ENCODE measurements at places on chromosomes 6 and 20.

- DNase-seq, result no peak
These were observed 541.5 kb downstream of the CD83 start for GRCh38 chr6:14658886-14659561.

DNA sequence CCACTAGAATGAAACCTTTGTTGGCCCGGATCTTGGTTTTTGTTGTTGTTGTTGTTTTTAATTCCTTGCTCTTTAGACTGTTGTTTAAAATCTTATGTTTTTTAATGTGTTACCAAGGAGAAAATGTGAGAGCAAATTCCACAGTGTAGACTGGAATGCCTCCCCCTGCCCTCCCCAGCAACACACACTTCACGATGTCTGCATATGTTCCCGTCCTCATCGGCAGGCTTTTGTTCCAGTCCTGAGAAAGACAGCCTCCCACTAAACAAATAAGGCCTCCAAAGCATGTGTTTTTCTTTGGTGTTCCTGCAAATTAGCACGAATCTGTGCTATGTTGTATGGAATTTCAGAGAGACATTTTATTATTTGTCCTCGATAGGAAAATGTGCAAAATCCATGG, 263.3 kb upstream of the QKI start:
- no peak for DNase-seq

GRCh38 chr20:25606094-25606695, 17.6 kb downstream of the NANP start:
- DNase-seq, result no peak

- DNase-seq, result no peak
These were observed 2.1 kb upstream of the TFB1M start for GRCh38 chr6:155316419-155316818.

- no peak for DNase-seq
These were observed 30.8 kb downstream of the FBXO5 start for GRCh38 chr6:152952045-152952444.

GRCh38 chr6:131645846-131646245, 8.7 kb downstream of the ENPP3 start:
- no peak for DNase-seq

GRCh38 chr20:61185841-61186601, 66.0 kb upstream of the CDH4 start:
- no peak for DNase-seq

GRCh38 chr6:106145741-106146227, 59.6 kb downstream of the PRDM1 start:
- no peak for DNase-seq

- DNase-seq, result no peak
These were observed 114.5 kb upstream of the SOX4 start for GRCh38 chr6:21478883-21479539.

DNA sequence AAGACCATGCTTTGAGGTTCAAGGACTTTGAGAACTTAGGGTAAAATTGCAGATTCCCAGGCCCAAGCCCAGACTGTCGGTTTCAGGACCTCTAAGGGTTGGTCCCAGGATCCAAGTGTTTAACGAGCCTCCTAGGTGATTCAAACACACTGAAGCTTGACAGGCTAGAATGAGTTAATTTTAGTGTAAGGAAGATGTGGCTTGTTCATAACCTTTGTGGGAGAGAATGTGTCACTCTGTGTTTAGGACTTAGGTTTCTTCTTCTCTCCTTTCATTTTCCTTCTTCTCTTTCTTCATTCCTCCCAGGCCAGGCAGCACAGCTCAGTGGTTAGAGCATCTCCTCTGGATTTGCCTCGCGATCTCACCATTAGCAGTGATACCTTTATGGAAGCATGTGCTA, 104.8 kb upstream of the KCNG1 start:
- no peak for DNase-seq

- DNase-seq, result no peak
These were observed 105.1 kb downstream of the EDN3 start for GRCh38 chr20:59405226-59406200.

DNA sequence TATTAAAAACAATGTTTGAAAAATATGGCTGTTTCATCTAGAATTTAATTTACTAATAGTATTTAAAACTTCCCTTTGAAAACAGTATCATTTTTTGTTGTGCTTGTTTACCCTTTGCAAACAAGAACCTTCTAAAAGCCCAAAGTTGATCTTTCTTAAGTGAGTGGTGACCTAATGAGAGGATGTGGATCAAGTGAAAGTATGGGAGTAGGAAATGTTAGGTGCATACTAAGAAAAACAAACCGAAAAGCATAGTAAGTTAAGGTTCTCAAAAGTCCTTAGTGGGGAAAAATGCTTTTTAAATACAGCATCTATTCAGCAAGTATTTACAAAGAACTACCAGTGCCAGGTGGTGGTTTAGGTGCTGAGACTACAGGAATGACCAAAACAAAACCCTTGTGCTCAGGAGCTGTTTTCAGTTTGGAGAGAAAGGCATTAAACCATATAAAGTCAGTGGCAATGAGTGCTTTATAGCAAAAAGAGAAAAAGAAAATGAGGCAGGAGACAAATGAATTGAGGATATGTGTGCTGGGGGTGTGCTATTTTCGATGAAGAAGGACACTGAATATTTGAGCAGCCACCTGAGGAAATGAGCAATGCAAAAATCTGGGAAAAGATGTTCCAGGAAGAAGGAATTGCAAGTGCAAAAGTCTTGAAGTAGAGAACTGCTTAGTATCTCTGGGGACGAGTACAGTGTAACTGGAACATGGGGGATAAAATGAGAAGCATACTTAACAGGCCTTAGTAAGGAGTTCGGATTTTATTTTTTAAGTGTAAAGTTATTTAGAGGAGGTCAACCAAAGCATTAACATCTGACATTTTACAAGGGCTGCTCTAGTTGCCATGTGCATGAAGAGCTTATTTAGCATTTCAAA, 24.0 kb downstream of the RNF146 start:
- no peak for DNase-seq

DNA sequence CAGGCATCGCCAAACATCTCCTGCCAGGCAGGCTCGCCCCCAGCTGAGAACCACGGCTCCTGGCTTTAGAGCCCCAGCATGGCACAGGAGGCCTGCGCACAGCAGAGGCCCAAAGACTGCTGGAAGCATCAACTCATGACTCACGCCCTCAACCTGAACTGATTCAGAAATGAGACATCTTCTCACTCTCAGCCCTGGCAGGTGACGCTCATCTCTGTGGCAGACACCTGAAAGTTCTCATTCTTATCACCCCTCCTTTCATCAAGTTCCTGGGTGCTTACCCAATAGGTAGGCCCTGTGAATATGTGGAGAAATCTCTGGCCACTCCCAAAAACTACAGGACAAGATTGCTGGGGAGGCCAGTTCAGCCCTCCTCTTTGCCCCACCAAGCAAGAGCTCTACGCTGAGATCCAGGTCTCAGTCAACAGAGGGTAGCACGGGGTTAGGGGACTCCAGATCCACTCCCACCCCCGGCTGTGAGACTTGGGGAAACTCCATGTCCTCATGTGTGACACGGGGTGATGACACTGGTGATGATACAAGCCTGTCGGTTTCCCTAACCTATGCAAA, 11.3 kb downstream of the NFATC2 start:
- no peak for DNase-seq

DNA sequence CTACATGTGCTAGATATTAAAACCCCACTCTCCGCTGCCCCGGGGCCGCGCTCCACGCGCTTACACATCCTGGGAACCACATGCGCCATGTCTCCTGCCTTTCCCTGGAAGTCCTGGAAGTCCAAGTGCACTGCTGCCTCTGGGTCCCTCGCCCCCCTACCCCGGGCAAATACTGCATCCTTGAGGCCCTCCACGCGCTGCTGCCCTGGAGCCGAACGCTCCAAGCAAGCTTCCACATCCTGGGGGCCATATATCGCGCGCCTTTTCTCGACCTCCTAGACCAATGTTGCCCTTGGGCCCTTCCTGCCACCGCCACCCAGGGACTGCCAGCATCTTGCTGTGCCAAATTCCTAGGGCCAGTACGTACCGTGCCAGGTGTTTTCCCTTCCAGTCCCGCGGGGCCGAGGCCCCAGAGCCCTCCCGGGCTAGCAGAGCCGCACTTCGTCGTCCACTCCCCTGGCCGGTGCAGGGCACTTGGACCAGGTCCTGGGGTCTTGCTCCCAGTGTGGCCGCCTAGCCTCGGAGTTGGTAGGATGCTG, 779 bp upstream of the KCNG1 start:
- no peak for DNase-seq

- DNase-seq, result no peak
These were observed 7.2 kb downstream of the TGM2 start for GRCh38 chr20:38157635-38158495.

GRCh38 chr6:15429141-15430110, 183.6 kb downstream of the JARID2 start:
- DNase-seq, result no peak

DNA sequence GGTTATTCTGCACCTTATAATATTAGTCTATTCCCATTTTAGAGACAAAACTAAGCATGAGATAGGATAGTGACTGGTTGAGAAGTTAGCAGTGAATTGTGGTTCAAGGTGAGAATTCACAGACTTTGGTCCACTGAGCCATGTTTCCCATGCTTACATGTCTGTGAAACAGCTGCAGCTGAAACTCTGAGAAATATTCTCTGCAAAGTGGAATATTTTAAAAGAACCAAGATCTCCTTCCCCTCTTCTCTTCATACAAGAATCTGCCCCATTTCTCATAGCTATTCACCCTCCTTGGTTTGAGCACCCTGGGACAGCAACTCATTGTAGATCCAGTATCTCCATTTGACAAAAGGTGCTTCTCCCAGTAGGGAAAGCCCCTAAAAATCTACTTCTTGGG, 70.2 kb upstream of the TMEM170B start:
- DNase-seq, result no peak

DNA sequence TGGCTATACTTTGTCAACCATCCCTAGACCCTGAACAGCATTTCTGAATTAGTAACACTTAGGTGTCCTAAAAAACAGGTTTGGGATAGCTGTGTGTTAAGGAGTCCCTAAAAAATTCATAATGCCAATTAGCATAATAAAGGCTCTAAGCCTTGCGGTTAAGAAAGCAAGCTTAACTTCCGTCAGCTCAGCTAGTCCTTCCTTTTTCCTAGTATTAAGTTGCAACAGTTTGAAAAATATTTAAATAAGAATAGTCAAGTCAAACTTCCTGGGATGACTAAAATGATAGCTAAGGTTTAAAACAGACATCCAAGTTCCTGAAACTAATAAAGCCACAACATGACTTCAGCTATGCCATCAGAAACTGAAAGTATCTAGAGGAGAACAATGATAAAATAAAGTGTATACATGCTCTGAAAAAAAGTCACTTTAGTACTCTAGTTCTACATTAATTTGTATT, 3.5 kb downstream of the AKIRIN2 start:
- DNase-seq, result no peak

GRCh38 chr6:118706702-118707101, 55.3 kb upstream of the CEP85L start:
- DNase-seq, result no peak

GRCh38 chr6:141313986-141314385, 818.7 kb upstream of the GJE1 start:
- no peak for DNase-seq

GRCh38 chr6:72551470-72551869, 70.4 kb upstream of the KCNQ5 start:
- no peak for DNase-seq

- DNase-seq, result no peak
These were observed 167.4 kb upstream of the LRFN2 start for GRCh38 chr6:40754461-40755045.

GRCh38 chr6:36885461-36886401, at the start of gene C6orf89:
Gene C6orf89 (plus strand): TSS chr6:36885952. CDS start chr6:36899445, 13,493 bp downstream.
- peak; percentile 96 for DNase-seq

DNA sequence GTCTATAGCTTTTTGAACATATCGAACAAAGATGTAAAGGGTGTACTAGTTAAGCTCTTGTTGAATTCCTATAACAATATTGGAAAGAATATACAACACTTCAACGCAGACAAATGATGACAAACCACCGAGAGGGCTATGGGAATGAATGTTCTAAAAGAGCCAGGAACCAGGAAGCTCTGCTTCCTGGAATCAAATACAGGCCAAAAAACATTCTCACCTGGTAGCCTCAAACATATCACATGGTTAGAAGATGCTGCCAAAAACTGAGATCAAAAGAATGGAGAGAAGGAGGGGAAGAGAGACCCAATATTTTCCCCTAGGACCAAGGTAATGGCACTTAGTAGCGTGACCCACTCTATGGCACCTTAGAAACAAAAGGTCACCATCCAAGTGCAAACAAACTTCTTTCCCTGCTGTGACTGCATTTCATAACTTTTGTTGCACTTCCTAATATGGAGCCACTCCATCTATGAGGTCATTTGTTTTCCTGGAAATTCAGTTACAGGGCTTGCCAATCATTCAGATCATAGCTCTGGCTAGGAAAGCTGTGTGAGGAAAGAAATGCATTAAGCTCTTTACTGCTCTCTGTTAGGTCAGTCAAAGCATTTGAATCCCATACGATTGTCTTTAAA, 199.2 kb upstream of the NT5E start:
- no peak for DNase-seq

- DNase-seq, result no peak
These were observed 267.2 kb upstream of the TCF21 start for GRCh38 chr6:133621751-133622150.

- no peak for DNase-seq
These were observed 33.1 kb upstream of the LCA5 start for GRCh38 chr6:79570129-79571029.

DNA sequence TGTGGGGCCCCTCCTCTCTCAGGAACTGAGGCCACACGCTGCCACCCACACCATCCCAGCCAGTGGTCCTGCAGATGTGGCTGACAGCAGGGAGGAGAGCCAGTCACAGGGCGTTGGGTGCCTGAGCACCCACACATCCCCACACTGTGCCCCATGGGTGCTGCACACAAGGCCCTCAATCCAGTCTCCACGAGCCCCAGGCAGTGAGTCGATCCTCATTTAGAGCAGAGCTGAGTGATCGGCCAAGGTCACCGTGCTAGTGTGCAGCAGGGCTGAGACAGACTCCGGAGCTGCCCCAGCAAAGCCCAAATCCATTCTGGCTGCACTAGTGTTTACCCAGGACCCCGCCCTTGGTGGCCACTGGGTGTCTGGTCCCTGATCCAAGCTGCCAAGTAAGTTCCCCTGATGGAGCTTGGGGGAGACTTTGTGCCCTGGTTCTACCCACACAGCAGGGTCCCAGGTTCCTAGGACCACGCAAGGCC, 9.0 kb downstream of the C20orf203 start:
- DNase-seq, result no peak

GRCh38 chr6:84860509-84860908, 96.1 kb upstream of the TBX18 start:
- no peak for DNase-seq

DNA sequence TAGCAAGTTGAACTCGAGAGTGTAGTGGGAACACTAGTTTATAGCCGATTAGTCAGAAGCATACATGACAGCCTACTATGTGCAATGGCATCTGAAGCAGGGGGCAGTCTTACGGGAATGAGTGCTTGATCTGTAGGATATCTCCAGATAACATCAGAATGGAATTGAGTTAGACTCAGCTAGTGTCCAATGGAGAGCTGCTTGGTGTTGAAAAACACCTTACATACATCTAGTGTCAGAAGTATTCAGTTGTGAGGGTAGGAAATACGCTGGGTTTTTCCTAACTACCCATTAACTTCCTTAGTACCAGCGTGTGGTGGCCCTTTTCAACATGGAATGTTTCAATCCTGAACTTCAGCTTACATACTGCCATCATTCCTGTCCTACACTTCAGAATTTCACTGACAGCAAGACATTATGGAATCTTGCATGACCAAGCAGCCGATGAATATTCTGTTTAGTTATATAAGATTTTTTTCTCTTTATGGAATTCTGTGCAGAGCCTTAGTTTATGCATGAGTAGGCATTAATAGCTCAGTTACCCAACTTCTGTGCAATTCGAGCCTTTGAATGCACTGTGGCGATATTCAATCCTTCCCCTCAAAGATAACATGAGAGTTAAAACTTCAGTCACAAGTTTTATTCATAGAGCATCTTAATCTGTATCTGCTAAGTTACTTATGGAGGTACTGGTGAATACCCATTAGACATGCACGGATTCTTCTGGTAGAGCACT, 218.6 kb upstream of the MOCS1 start:
- DNase-seq, result no peak
